ENCODE measurements at places on chromosomes 7 and 10.

- DNase-seq, result no peak
Observed at GRCh38 chr7:45129906-45130305, 18.4 kb upstream of the TBRG4 start.

GRCh38 chr7:28061824-28062196 lies 118.8 kb downstream of the JAZF1 start:
- DNase-seq, result no peak

DNA sequence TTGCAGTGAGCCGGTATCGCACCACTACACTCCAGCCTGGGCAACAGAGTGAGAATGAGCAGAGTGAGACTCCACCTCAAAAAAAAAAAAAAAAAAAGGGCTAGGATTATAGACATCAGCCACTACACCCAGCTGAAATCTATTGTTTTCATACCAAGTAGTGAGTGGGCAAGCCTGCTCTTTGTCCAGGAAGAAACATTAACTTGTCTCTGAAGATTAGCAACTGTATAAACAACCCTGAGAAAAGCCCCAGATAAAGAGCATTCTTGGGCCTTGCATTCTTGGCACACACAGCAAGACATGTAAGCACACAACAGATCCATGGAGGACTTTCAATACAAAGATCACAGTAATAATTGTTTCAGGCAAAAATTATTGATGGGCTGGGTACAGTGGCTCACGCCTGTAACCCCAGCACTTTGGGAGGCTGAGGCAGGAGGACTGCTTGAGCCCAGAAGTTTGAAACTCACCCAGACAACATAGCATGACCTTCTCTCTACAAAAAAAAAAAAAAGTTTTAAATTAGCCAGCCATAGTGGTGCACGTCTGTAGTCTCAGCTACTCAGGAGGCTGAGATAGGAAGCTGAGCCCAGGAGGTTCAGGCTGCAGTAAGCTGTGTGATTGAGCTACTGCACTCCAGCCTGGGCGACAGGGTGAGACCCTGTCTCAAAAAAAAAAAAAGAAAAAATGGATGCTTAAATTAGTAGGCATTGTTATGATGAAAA lies 4.4 kb downstream of the PSPH start:
- DNase-seq, result no peak

GRCh38 chr10:88415533-88416130 lies 167.5 kb downstream of the RNLS start:
- DNase-seq, result no peak

GRCh38 chr10:49508249-49508648 lies 30.7 kb downstream of the ERCC6 start:
- DNase-seq, result no peak

DNA sequence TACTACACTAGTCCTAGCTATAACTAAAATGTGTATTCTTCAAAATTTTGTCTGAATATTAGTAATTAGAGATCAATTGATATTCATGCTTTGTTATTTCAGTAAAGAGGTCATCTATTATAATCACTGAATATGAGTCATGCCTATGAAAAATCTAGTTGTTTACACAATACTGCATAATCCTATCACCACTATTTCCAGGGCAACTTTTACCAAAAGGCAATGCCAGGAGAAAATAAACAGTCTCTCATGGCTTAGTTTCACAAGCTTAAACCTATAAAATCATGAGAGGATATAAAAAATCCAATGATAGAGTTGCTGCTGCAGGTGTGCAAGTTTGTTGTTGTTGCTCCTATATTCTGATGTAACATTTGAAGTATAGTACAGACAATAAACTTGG lies 149.9 kb upstream of the COL1A2 start:
- DNase-seq, result no peak

GRCh38 chr10:21953585-21954057 lies 49.9 kb downstream of the DNAJC1 start:
- DNase-seq, result peak; percentile 45

GRCh38 chr10:100433253-100434240 lies 29.3 kb upstream of the WNT8B start:
- DNase-seq, result peak; percentile 82

- no peak for DNase-seq
Observed at GRCh38 chr10:128046953-128047290, 79.3 kb downstream of the MKI67 start.

DNA sequence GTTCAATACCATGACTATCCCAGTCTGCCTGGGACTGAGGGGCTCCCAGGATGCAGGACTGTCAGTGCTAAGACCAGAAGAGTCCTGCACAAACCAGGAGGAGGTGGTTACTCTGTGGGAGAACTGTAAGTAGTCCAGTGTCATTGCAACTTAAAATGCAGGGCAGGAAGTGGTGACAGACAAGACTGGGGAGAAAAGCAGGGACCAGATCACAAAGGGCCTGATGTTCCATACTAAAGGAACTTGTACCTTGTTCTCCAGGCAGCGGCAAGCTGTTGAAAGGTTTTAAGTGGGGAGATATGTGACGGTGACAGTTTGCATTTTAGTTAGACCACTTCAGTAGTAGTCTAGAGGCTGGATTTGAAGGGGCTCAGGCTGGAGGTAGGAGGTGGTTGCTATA lies 65.8 kb upstream of the GLCCI1 start:
- no peak for DNase-seq

- no peak for DNase-seq
Observed at GRCh38 chr10:21340331-21340730, 185.2 kb downstream of the SKIDA1 start.

GRCh38 chr10:37535459-37536246 lies 321.8 kb downstream of the ZNF248 start:
- no peak for DNase-seq

DNA sequence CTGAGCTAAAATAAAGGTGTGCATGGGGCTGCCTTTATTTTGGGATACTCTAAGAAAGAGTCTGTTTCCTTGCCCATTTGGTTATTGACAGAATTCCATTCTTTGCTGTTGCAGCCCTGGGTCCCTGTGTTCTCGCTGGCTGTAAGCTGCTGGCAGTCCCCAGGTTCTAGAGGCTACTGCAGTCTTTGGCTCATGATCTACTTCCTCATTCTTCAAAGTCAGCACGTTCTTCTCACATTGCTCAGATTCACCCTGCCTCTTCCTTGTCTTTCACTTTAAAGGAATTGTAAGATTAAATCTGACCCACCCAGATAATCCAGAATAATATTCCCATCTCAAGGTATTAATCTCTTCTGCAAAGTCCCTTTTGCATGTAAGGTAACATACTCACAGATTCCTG lies 620.3 kb downstream of the CCSER2 start:
- DNase-seq, result no peak

DNA sequence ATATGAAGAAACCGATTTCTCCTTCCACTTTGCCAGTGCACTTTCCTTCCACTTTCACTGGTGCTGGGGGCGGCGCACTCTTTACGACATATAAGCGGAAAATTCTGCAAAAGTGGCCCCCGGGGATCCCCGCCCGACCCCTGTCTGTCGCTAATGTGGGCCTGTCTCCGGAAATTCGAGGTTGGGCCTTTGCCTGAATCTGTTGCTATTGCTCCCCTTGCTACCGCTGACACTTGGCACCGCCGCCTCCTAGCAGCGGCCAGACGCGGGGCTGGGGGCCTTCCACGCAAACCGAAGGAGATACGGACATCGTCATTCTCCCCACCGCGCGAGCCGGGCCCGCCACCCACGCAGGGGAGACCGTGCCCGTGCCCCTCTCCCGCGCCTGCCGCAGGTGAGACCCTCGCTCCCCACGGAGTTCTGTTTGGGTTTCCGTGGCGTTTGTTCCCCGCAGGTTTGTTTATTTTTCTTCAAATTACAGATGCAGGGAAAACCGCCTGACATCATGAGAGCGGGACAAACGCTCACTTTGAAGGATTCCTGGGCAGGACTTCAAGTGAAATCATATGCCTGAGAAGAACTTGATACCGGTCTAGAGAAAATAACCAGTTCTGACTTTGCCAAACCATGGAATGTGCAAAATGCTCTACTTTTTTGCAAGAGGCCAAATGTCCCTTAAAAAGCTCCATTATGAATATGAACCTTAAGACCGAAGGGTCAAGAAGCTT lies 5.0 kb downstream of the TWIST1 start:
- no peak for DNase-seq

- no peak for DNase-seq
Observed at GRCh38 chr7:18849130-18849529, 268.3 kb downstream of the TWIST1 start.

DNA sequence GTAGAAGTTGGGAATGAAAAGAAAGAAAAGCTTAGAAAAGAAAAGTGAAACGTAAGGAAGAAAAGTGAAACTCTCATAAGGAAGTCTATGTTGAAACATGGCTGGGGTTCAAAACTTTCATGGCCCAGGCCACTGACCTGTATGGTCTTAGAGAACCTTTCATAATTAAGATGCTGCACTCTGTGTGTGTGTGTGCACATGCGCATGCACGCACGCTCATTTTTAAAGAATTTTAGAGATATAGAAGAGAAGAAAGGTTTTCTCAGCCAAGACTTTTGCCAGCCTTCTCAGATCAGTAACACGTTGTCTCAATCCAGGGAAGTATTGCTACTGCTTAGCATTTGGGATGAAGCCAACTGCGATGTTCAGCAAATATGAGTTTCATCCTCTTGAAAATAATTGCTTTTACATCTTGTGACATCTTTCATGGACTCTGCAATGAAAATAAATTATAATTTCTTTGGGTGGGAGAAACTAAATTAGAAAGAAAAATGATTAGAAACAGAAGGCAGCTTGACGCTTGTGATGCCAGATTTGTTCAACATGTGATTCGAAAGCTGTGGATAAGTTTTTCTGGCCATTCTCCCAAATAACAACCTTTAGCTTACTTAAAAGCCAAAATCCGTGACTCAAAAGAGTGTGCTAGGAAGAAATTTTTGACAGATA lies 16.2 kb upstream of the SLC26A4 start:
- no peak for DNase-seq

Measured in GM13977 (cell line).